ENCODE measurements at places on chromosomes 3 and 15.

- H3K27ac ChIP-seq = no peak overlapping the region
- no peaks in the 10 kb centered on the region for H3K36me3 ChIP-seq
- no peak overlapping the region for H3K4me3 ChIP-seq
- no peak for DNase-seq
Observed at GRCh38 chr3:161694682-161695564, 198.3 kb downstream of the OTOL1 start.

- H3K4me1 ChIP-seq = no peaks in the 10 kb centered on the region
- no peaks in the 10 kb centered on the region for H3K36me3 ChIP-seq
- no peak overlapping the region for H3K4me3 ChIP-seq
- no peak overlapping the region for H3K27ac ChIP-seq
- no peak for DNase-seq
Observed at GRCh38 chr3:40108643-40109042, 200.9 kb upstream of the EIF1B start.

DNA sequence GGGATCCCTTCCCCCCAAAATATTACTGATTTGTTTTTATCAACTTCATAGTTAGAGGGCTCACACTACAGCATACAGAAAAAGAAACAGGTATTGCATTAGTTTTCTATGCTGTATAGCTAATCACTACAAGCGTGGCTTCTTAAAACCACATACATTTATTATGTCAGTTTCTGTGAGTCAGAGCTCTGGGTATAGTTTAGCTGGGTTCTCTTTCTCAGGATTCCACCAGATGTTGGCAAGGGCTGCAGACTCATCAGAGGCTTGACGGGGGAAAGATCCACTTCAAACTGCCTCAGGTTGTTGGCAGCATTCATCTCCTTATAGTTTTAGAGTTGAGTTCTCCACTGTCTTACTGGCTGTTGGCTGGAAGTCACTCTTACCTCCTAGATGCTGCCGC is 328.0 kb downstream of the NLGN1 start:
- H3K4me3 ChIP-seq = no peak overlapping the region
- DNase-seq = no peak
- H3K36me3 ChIP-seq = no peaks in the 10 kb centered on the region
- H3K27ac ChIP-seq = no peak overlapping the region

DNA sequence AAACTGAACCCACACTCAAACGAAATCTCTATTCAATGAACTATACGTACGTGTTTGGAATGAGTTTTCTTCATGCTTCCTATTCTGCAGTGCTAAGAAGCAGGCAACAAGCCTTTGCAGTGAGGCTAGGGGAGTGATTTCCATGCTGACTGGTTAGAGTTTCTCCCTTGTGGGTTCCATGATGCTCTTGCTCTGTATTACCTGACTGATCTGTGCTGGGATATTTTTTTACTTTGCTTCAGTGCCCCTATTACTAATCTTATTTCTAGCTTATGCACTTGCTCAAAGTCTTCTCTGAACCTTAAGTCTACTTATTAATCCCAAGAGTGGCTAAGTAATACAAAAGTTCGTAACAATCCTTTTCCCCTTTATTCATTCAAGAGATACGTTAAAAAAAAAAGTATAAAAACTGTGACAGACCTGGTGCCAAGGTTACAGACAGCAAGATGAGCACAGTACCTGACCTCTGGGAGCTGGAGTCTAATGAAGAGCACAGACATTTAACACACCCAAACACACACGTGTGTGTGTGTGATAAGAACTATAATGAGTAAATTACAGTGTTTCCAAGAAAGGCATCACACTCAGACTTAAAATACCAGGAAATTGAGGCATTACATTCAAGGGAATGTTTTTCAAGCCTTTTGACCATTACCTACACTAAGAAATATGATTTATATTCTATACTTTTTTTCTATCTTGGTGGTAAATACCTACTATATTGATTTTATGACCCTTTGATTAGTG is 50.5 kb upstream of the FBN1 start:
- H3K27me3 ChIP-seq = no peaks in the 10 kb centered on the region
- DNase-seq = no peak
- H3K4me1 ChIP-seq = no peaks in the 10 kb centered on the region
- H3K27ac ChIP-seq = no peak overlapping the region

GRCh38 chr3:177111541-177111949 is 85.7 kb downstream of the TBL1XR1 start:
- H3K4me1 ChIP-seq = peaks cover 67% of the 10 kb centered on the region
- no peak overlapping the region for H3K4me3 ChIP-seq
- H3K27ac ChIP-seq = peak overlapping the region; percentile 8
- no peaks in the 10 kb centered on the region for H3K36me3 ChIP-seq
- no peak for DNase-seq

DNA sequence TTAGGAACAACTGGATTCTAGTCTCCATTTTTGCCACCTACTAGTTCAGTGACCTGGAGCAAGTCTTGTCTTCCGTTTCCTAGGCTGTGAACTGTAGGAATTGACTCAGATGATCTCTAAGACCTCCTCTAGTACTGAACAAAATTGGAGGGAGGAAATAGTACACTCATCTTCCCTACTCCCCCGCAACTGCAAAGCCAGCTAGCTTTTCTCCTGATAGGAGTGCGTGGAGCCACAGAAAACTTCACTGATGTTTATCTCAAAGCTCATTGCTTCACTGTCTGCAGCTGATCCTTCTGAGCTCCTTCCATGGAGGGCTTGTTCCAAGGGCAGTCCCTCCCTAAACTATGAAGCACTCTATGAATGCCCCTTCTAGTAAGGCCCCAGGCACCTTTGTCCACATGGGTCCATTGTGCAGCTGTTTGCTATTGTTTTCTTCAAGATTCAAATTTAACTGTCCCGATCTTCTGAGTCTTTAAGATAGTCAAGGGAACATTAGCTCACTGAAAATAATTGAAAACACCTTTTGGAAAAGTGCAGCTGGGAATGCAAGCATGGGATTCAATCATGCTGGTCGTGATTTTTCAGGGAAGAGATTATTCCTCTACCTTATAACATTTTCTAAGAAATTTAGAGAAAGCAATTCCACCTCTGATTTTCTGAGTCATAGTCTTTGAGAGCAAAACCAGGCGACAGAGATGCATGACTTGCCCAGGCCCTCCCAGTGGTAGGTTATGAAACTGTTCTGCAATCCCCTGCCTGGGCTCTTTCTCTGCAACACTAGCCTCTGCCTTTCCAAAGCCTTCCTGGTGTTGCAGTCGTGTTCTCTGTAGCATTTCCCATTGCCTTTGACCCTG is 24.3 kb downstream of the FILIP1L start:
- no peaks in the 10 kb centered on the region for H3K36me3 ChIP-seq
- DNase-seq = no peak
- H3K27me3 ChIP-seq = no peaks in the 10 kb centered on the region
- no peak overlapping the region for H3K27ac ChIP-seq

GRCh38 chr3:61938878-61939549 is 377.6 kb downstream of the PTPRG start:
- H3K36me3 ChIP-seq = peaks cover 3% of the 10 kb centered on the region
- no peak overlapping the region for H3K27ac ChIP-seq
- no peak overlapping the region for H3K4me3 ChIP-seq
- no peak for DNase-seq
- no peaks in the 10 kb centered on the region for H3K4me1 ChIP-seq

GRCh38 chr3:151604891-151605290 is 128.8 kb upstream of the AADACL2 start:
- H3K4me1 ChIP-seq = no peaks in the 10 kb centered on the region
- no peak for DNase-seq
- H3K36me3 ChIP-seq = no peaks in the 10 kb centered on the region
- H3K27me3 ChIP-seq = peaks cover 16% of the 10 kb centered on the region
- no peak overlapping the region for H3K27ac ChIP-seq

DNA sequence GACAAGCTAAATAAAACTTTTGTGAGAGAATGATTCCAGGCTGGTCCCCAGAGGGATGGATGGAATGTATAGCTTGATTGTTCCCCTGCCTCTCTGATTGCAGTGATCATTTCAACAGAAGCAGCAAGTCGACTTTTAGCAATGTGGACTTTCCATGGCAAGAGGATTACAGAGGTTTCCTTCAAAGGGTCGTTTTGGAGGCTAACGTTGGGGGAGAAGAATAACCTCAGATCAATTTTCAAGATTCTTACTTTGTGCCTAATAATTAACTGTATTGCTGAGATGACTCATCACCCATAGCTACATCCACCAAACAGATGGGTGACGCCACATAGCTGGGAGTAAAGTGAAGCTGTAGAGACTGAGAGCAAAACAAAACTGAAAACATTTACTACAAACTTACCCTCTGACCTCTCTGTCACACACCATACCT is 79.9 kb downstream of the GTPBP8 start:
- H3K27me3 ChIP-seq = no peaks in the 10 kb centered on the region
- DNase-seq = no peak
- no peak overlapping the region for H3K27ac ChIP-seq
- no peak overlapping the region for H3K4me3 ChIP-seq

- no peak overlapping the region for H3K27ac ChIP-seq
- H3K36me3 ChIP-seq = no peaks in the 10 kb centered on the region
- no peaks in the 10 kb centered on the region for H3K4me1 ChIP-seq
Observed at GRCh38 chr15:60773901-60774300, 295.0 kb upstream of the ICE2 start.

GRCh38 chr3:173733029-173733652 is 335.6 kb downstream of the NLGN1 start:
- DNase-seq = no peak
- no peaks in the 10 kb centered on the region for H3K4me1 ChIP-seq
- H3K4me3 ChIP-seq = no peak overlapping the region
- no peaks in the 10 kb centered on the region for H3K36me3 ChIP-seq

DNA sequence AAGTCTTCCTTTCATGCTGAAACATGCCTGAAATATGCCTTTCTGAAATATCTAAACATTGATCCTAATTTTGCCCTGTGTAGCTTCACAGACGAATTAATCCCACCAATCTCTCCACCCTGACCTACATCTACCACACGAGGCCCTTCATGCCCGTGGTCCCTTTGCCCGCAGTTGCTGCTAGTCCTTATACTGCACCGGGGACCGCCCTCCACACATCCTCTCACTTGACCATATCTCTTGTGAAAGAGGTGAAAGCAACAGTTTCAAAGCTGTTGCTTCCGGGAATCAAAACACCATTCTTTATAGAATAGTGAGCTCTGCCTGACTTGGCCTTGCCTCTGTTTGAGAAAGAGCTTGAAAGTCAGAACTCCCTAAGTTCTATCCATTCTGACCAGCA is 499.5 kb downstream of the NTRK3 start:
- H3K36me3 ChIP-seq = peaks cover 4% of the 10 kb centered on the region
- DNase-seq = no peak
- peaks cover 9% of the 10 kb centered on the region for H3K27me3 ChIP-seq
- no peak overlapping the region for H3K27ac ChIP-seq
- H3K4me1 ChIP-seq = peaks cover 5% of the 10 kb centered on the region

GRCh38 chr3:112346491-112347122 is 13.7 kb downstream of the CD200 start:
- no peak for DNase-seq
- H3K4me3 ChIP-seq = no peak overlapping the region
- H3K36me3 ChIP-seq = peaks cover 3% of the 10 kb centered on the region
- H3K4me1 ChIP-seq = no peaks in the 10 kb centered on the region
- no peak overlapping the region for H3K27ac ChIP-seq
- no peaks in the 10 kb centered on the region for H3K27me3 ChIP-seq

- H3K27ac ChIP-seq = no peak overlapping the region
- H3K4me3 ChIP-seq = no peak overlapping the region
- H3K4me1 ChIP-seq = no peaks in the 10 kb centered on the region
- no peaks in the 10 kb centered on the region for H3K36me3 ChIP-seq
- no peaks in the 10 kb centered on the region for H3K27me3 ChIP-seq
- no peak for DNase-seq
Observed at GRCh38 chr3:146080578-146080977, 80.4 kb downstream of the PLOD2 start.

DNA sequence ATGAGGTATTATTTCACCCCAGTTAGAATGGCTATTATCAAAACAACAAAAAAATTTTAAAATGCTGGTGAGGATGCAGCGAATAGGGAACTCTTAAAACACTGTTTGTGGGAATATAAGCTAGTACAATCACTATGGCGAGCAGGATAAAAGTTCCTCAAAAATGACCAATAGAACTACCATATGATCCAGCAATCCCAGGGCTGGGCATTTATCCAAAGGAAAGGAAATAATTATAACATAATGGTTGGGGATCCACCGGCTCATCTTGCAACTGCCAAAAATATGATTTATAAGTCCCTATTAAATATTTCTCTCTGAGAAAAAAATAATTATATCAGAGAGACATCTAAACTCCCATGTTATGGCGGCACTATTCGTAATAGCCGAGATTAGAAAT is 127.6 kb upstream of the MME start:
- H3K4me1 ChIP-seq = no peaks in the 10 kb centered on the region
- DNase-seq = no peak
- no peak overlapping the region for H3K4me3 ChIP-seq
- no peaks in the 10 kb centered on the region for H3K36me3 ChIP-seq
- H3K27ac ChIP-seq = no peak overlapping the region
- no peaks in the 10 kb centered on the region for H3K27me3 ChIP-seq
